Left kidney (tissue), 8 donors: ENCODE measurements at places on chromosomes 6 and 20. TPM values are rescaled to one million over a fixed set of nuclear protein-coding genes. Genes with fewer than 3 reads are reported as not detected.

The DLK2 gene
- 1.00 TPM for polyA plus RNA-seq

The OR2J2 gene
- not detected for polyA plus RNA-seq

The HLA-DRB5 gene
- 6.3 TPM for polyA plus RNA-seq

The PXDC1 gene
- 18.5 TPM for polyA plus RNA-seq

The ABHD16B gene
- not detected for polyA plus RNA-seq

The TINAG gene
- polyA plus RNA-seq = 37.3 TPM

The ANGPT4 gene
- polyA plus RNA-seq = 0.22 TPM

The FNDC1 gene
- 6.3 TPM for polyA plus RNA-seq

The ATAT1 gene
- polyA plus RNA-seq = 60.6 TPM

The TPMT gene
- 25.7 TPM for polyA plus RNA-seq

The PTGIS gene
- polyA plus RNA-seq = 33.0 TPM

The PPIL6 gene
- 21.5 TPM for polyA plus RNA-seq

The PDSS2 gene
- 18.4 TPM for polyA plus RNA-seq

The TRIM10 gene
- polyA plus RNA-seq = 0.27 TPM

The FERMT1 gene
- polyA plus RNA-seq = 5.4 TPM

The FYN gene
- 169 TPM for polyA plus RNA-seq

The EDN1 gene
- polyA plus RNA-seq = 3.8 TPM

The LINC00237 gene
- polyA plus RNA-seq = not detected

The NOL7 gene
- 89.6 TPM for polyA plus RNA-seq

The NRSN1 gene
- 1.1 TPM for polyA plus RNA-seq

The TNFRSF6B gene
- 2.1 TPM for polyA plus RNA-seq

The MUC22 gene
- not detected for polyA plus RNA-seq

The POU3F2 gene
- 0.15 TPM for polyA plus RNA-seq

The CST7 gene
- 0.30 TPM for polyA plus RNA-seq

The SNAP91 gene
- polyA plus RNA-seq = 0.60 TPM
